ENCODE measurements at places on chromosomes 16 and 17.

DNA sequence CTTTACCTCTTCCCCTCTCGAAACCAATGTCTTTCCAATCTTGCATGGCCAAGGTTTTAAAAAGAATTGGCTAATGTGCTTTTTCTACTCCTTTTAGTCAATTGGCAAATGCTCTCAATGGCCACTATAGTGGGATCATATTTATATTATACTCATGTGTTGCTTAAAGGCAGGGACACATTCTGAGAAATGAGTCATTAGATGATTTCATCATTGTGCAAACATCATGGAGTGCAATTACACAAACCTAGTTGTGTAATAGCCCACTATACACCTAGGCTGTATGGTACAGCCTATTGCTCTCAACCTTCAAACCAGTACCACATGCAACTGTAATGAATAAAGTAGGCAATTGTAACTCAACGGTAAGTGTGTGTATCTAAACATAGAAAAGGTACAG is 180.9 kb downstream of the HS3ST3A1 start:
- peak; percentile 81 for DNase-seq

DNA sequence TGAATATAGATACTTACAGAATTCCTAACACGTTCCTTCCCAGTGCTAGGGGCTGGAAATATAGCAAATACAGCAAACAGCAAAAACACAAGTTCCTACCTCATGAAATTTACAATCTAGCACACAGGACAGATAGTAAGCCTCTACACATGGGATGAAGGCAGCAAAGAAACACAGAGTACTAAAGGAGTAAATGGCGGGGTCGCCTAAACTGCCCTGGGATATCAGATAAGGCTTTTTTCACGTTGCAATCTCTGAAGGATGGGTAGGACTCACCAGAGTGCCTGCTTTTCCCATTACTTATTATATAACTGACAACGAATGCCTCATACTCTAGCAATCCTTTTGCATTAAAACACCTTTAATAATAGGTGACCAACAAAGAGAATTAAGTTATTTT is 19.8 kb downstream of the CEP112 start:
- DNase-seq, result no peak

GRCh38 chr17:50467114-50467854 is 1.4 kb downstream of the CHAD start:
- DNase-seq, result no peak

DNA sequence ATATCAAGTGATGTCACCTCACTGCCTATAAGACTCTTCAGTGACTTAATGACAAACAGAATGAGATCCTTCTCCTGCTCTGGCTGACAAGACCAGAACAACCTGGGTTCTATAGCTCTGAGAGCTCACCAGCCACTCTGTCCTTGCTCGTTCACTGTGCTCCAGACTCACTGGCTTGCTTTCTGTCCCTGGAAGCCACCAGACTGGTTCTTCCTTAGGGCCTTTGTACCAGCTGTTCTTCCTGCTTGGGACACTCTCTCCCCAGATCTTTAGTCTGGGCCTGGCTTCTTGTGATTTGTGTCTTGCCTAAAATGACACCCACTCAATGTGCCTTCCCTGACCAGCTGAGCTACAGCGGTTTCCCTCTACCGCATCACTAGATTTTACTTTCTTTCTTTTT is 76.1 kb downstream of the FTO start:
- no peak for DNase-seq

GRCh38 chr17:348692-349425 is 3.7 kb downstream of the RPH3AL start:
- no peak for DNase-seq

GRCh38 chr17:19005137-19005773 is 691 bp upstream of the FAM83G start:
- DNase-seq, result no peak

GRCh38 chr17:66855204-66855603 is 20.3 kb downstream of the CACNG5 start:
- DNase-seq, result peak; percentile 35

DNA sequence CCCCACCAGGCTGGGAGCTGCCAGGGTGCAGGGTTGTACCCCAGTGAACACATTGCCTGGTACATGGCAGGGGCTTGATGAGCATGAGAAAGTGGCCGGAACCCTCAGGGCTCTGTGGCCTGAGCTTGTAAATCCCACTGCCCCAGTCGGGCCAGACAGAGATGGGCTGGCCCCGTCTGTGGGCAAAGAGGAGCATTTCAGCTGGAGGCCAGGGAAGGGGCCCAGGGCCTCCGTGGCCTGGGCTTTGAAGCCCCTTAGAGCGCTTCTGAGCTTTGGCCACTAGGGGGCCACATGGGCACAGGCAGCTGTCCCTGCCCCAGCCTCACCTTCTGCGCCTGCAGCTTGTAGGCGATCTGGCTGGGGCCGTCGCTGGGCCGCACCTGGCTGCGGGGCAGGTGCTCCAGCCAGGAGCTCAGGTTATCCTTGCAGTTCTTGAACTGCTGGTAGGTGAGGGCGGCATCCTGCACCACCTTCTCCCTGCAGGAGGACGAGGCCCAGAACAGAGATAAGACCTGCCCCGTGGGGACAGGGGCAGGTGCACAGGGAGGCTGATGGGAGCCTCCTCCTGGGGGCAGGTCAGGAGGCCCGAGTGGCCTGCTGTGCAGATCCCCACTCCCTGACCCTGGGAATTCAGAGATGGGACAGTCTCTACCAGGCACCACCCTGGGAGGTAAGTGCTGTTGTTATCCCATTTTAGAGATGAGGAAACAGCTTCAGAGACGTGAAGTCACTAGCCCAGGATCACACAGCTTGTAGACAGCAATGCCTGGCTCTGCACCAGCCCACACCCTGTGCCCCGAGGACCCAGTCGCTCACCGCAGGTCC is 12.8 kb downstream of the EVPL start:
- peak; percentile 84 for DNase-seq

DNA sequence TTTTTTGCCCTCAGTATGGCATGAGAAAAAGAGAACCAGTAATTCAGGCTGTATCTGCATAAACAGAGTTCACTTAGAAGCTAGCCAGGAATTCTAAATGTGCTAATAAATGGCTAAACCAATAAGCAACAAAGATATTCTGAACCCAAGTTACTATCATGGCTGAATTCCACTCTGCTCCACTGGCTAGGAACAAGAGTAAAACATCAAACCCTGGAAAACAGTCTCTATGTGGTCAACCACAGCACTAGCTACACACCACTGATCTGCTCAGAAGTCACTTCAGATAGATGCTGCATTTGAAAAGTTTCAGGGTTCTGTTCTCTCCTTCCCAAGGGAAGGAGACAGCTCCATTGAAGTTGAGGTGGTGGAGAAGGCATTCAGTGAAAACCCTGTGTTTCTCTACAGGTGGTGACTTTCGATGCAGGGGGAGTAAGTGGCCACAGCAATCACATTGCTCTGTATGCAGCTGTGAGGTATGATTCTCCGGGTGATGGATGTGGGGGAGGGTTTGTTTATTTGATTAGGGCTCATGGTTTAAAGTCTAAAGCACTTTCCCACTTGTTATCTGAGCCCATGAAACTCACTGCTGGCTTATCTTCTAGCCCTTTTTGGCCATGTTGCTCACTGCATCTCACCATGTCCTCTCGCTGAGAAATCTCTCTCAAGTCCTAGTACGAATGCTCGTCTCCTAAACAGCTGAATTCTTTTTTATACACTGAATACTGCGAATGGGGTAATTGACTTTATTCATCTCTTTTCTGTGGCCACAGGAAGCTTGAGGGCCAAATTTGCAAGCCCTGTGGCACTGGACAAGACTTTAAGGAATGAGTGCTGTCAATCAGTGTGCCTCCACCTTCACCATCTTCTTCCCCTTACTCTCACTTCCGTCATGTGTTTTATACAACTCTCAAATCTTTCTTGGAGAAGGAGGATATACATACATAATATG is 39.9 kb downstream of the CENPV start:
- no peak for DNase-seq

GRCh38 chr16:61929776-61930175 is 106.5 kb downstream of the CDH8 start:
- no peak for DNase-seq

DNA sequence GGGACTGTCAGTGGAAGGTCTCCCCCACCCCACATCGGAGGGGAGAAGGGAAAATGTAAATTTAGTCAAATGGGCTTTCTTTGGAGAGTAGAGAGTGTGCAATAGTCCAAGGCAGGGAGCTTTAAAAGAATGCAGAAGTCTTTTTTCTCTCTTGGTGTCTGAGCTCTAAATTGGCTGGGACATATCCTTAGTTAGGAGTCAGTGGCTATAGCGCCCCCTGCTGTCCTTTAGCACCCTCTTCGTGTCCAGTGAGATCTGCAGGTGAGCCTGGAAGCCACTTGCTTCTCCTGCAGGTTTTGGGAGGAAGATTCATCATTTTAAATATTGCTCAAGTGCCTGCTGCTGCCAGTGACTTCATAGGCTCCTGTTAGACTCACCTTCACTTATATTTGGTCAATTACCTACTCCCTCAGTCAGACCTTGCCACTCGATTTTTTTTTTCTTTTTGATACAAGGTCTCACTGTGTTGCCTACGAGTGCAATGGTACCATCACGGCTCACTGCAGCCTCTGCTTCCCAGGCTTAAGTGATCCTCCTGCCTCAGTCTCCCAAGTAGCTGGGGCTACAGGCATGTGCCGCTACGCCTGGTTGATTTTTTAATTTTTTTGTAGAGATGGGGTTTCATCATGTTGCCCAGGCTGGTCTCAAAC is 174.8 kb downstream of the PRKCB start:
- peak; percentile 71 for DNase-seq
